ENCODE measurements at places on chromosomes 5 and 9.
A peak's percentile ranks its signal among the peaks of the same experiment; 100 is the strongest.

DNA sequence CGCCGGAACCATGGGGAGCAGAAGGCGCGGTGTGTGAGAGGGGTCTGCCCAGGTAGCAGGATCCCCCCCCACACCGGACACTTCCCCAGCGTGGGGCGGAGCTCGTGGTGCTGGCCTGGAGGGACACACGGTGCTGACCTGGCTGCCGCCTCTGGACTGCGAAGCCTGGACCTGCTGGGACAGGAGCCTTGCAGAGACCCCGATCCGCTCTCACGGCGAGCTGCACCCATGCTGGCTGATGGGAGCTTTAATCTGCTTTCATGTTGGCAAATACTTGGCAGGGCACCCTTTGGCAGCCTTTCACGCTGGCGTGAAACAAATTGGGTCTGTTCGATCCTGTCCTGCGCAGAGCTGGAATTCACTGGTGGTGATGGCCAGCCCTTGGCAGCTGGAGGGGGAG, 7.4 kb downstream of the NKD2 start:
- DNase-seq = no peak

- DNase-seq = no peak
Observed at GRCh38 chr9:30524311-30524710, 1860.1 kb upstream of the ACO1 start.

DNA sequence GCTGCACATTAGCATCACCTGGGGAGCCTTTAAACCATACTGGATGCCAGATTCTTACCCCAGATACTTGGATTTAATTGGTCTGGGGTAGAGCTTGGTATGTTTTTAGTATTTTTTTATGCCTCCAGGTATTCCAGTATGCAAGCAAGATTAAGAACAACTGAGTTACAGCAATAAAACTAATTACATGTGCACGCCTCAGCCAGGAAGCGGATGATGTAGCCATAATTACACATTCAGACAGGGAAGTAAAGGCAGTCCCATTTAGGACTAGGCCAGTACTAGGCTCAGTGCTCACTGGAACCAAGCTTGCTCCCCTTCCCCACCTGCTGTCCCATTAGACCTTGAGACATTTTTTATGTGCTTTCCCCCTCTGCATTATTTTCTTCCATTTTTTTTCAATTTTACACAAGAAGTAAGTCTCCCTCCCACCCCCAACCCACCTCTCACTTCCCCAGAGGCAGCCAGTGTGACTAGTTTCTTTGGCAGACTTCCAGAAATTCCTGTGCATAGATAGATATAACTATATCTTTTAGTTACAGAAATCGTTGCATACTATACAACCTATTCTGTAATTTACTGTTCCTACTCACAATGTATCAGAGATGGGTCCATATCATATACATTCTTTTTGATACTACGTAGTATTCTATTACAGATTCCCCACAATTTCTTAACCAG, 7.1 kb upstream of the GNAQ start:
- DNase-seq = no peak

- DNase-seq = no peak
Observed at GRCh38 chr5:89016741-89017303, 133.8 kb upstream of the MEF2C start.

DNA sequence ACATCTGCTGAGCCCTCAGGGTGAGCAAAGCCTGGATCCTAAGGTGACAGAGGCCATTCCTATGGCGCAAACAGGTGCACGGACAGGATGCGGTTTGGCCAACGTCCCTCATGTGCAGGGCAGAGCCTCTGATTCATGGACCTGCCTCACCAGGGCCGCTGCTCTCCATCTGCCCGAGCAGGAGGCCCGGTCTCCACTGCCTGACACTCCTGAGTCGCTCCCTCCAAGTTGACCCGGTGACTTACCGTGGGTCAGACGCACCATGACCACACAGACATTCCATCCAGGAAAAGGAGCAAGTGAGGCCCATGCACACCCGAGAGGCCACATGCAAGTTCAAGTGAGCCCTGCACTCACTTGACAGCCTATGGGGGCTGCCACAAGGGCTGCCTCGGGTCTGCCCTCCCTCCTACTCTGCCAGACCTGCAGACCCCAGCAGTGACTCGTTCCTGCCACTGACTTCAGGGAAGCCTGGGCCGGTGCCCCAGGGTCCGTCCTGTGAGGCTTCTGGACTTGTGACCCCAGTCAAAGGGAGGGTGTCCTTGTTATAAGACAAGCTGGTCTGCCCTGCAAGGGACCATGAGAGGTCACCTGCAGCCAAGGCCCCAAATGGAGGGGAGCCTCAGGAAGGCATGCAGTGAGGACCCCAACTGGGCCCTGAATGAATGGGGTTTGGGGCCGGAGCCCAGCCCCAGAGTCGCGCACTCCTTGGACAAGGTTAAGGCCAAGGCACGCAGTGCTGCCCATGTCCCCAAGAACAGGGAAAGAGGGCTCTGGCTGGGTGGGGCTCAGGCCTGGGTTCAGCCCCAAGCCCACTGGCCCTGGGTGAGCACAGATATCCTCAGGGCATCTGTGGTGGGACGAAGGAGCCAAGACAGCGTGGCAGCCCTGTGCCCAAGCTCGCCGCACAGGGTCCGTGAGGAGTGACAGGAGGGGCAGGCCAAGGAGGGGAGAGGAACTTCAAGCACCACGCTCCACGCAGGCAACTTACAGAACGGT, 10.1 kb downstream of the BRD3OS start:
- no peak for DNase-seq

GRCh38 chr5:63686181-63686580, 276.1 kb downstream of the HTR1A start:
- no peak for DNase-seq

GRCh38 chr9:131567910-131568309, 22.6 kb downstream of the PRRT1B start:
- no peak for DNase-seq

DNA sequence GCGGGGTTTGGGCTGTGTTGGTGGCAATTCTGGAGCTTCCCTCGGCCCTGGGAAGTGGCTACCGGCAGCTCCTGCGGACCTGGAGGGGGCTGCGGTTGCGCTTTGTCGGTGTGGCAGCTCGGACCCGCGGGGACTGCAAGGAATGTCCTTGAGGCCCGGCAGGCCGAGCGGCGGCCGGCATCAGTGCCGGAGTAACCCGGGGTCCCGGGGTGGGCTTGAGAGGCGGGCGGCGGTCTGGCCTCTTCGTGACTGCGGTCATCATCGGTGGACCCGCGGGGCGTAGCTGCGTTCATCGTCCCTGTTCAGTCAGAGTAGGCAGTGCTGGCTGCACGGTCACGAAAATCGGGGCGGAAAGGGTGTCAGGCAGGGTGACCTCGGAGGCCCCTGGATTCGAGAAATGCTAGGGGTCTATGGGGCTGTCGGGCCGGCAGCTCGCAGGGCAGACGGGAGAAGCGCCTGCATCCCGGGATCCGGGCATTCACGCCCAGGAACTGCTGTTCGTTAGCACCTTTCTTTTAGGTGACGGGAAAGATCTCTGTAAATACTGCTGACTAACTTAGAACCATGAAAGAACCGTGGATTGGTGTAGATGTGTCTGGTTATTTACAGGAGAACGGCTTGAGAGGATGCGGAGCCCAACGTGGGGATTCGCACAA, 474 bp downstream of the HMGCR start:
- DNase-seq = peak; percentile 16

DNA sequence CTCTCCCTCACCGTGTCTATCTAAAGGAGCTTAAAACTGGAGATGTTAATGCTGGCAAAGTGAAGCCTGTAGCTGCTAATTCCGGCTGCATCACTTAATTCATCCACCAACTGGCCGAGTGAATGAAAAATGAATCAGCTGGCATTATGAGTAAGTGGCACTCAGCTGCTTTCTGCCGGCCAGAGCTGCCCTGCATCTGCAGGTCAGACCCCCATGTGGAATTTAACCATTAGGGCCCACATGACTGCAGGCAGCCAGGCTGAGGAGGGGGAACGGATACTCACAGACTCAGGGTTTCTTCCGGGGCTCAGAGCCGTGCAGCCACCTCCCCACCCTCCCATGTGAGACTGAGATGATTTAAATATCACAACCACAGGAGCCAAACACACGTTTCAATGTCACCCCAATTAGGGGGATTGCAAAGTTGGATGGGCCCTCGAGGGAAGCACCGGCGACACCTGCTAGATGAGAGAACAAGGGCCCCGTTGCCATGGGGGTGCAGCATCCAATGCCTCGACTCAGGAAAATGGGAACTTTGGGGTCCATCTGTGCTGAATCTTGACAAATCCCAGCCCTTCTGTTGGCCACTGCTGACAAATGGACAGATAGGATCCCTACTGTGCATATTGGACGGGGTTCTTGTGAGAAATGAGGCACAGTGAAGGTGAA, 115.6 kb upstream of the ALDH1B1 start:
- no peak for DNase-seq

- no peak for DNase-seq
Observed at GRCh38 chr9:1532171-1532570, 482.0 kb downstream of the DMRT2 start.

DNA sequence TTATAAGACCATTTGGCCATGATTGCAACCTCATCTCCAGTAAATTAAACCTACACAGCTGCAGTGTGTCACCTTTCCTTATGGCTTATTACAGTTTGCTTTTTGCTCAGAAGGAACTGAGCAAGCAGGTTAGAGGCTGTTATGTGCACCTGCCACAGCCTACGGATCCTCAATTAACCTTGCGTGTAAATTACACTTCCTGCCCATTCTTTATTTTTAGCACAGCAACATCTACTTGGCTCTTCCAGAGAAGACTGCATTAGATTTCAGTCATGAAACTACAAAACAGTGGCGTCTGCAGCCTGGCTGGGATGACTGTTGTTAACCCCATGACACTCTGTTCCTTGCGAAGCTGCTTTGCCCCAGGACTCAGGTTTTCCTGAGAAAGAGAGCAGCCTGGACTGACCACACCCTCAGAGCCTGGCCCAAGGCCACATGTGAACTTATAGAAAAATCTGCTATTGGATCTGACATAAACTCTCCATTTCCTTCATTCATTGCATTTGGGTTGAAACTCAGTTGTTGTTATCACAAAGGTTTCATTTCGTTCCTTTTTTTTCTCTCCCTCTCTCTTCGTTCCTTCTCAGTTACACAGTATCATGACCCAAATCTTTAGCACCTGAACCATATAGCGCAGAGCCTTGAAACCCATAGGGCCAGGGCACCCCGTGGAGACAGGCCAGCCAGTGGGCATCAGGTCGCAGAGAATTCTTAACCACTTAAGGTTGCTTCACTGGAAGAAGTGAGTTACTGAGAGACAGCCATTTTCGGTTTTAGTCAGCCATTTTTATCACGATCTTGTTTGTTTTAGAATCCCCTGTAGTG, 138.6 kb downstream of the PALM2AKAP2 start:
- DNase-seq = no peak

GRCh38 chr9:128213746-128214497, 10.7 kb downstream of the DNM1 start:
- DNase-seq = no peak

GRCh38 chr5:128973244-128973643, 8.0 kb downstream of the SLC27A6 start:
- DNase-seq = no peak

DNA sequence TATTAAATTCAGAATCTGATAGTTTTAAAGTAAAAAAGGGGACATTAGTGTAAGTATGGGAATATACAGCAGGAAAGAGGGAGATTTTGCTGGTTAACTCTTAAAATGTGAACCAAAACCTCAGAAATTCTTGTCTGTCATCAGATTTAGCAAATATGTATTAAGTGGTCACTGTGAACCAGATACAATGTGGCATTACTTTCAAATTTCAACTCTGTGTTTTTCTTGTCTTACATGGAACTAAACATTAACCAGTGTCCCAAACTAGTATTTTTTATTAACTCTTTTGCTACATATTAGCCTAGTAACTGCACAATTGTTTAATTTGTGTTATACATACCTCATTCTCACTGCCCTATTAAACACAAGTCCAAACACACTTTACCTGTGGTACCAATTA, 259.9 kb upstream of the RASA1 start:
- DNase-seq = no peak

- peak; percentile 63 for DNase-seq
Observed at GRCh38 chr9:127004946-127005769, 90.6 kb downstream of the RALGPS1 start.

DNA sequence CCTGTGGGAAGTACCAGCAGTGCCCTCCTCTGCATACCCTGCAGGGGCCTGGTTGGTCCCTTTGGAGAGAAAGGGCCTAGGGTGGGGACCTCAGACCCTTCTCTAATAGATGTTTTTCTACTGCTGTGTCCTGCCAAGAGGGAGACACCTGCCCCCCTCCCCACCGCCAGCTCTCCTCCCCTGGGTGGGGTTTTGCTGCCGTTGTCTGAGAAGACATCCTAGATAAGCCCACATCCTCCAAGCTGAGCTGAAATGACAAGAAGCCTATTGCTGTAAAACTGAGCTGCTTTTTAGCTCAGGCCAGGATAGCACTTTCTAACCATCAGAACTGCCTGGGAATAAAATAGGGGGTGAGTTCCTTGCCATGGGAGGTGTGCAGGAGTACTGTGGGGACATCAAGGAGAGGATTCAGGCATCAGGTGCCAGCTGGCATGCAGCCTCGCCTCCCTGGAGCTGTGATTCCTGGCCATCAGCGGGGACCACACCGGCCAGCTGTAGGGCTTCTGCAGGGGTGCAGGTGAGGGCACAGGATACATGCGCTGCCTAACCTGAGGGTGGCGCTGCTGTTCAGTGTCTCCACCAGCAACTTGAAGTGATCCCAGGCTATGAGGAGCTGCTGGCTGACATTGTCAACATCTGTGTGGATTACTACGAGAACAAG, 37.9 kb downstream of the CYFIP2 start:
- peak; percentile 55 for DNase-seq

DNA sequence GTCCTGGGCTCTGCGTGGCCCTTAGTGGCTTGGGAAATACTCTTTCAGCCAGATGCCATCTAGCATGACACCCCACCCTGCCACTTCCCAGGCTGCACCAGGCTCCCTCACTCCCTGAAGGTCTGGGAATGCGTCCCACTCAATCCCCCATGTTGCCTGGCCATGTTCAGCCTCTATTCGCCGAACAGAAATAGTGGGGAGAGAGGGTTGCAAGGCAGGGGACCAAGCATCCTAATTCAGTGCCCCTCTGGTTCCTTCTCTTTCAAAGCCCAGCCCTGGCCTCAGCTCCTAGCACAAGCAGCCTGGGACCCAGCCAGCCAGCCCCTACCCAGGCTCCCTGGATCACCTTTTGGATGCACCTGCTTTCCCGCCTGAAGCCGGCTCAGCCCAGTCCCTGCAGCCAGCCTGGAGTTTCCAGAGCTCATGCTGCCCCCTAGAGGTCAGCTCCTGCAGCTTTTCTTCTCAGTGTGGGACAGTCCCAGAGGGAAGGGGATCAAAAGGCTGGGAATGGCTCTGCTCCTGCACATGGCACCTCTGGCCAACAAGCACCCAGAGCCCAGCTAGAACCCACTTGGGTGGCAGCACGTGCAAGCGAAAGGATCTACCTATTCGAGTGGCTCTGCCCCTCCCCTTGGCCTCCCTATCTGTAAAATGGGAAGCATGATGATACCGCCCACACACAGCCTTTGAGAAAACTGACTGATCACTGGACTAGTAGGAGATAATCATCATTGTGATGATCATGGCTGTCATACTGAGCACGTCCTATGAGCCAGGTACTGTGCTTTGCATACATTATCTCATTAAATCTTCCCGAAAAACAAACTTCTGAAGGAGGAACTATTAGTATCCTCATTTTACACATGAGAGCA, 48.7 kb upstream of the C5orf58 start:
- DNase-seq = peak; percentile 16

All from CD4-positive, alpha-beta T cell treated with Interleukin-1 beta for 1 hour (primary cell).